CD4-positive, alpha-beta T cell treated with Interleukin-15 for 4 hours (primary cell): ENCODE measurements at places on chromosomes 1 and 21.

GRCh38 chr1:5640845-5641244 is 351.4 kb downstream of the NPHP4 start:
- no peak for DNase-seq

DNA sequence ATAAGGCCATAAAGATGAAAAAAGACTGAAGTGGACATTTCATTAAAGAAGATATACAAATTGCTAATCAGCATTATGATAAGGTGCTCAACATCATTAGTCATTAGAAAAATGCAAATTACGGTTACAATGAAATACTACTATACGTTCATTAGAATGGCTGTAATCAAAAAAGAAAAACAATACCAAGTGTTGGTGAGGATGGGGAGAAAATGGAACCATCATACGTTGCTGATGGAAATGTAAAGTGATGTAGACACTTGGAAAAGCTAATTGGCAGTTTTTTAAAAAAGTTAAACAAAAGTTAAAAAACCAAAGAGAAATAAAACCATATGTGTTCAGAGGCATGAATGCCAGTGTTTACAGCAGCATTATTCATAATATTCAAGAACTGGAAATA is 8.6 kb upstream of the SOD1 start:
- DNase-seq: no peak

DNA sequence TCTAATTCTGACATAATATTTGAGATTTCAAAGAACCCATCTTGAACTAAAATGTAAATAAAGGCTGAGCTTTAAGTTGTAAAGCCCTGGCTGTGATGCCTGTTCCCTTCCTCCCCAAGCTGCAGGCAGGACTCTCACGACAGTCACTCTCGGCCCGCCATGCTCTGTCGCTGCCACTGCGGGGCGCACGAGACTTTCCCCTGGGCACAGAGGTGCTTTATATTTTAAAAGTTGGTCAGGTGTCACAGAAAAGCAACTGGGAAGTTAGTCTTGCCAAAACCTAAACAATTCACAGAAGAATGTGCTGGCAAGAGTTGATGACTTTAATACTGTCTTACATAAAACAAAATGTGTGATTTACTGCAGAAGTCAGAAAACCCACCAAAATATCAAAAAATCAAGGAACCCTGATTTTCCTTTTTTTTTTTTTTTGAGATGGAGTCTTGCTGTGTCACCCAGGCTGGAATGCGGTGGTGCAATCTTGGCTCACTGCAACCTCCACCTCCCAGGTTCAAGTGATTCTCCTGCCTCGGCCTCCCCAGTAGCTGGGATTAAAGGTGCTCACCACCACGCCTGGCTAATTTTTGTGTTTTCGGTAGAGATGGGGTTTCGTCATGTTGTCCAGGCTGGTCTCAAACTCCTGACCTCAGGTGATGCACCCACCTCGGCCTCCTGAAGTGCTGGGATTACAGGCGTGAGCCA is 10.7 kb downstream of the LRRC47 start:
- no peak for DNase-seq

- no peak for DNase-seq
These were observed 378.7 kb downstream of the SEC16B start for GRCh38 chr1:177591155-177591554.

GRCh38 chr1:204341380-204341779 is 18.3 kb downstream of the PLEKHA6 start:
- no peak for DNase-seq

- no peak for DNase-seq
These were observed 80.3 kb upstream of the DPH5 start for GRCh38 chr1:101105877-101106276.

- no peak for DNase-seq
These were observed 43.3 kb downstream of the TP73 start for GRCh38 chr1:3695326-3696217.

DNA sequence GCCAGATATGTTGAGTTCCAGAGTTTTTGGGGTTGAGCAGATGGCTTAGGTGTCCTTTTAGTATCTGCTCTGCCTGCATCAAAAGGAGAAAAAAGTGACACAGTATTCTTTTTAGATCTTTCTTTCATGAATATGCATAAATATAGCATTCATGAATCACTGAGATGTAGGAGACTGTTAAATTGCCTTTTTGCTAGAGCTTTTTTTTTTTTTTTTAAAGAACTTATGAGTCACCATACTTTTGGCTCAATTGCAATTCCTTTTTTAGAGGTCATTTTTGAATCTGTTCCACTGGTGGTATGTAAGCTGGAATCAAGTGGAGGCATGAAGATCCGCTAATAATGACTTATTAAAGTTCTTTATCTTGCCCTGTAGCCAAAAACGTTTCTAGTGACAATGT is 480.9 kb upstream of the ZRANB2 start:
- DNase-seq: no peak

GRCh38 chr1:202144402-202145067 is at the start of gene ARL8A:
TSS of gene ARL8A (minus strand) at chr1:202144737. CDS start at chr1:202144572, 165 bp downstream.
- peak; percentile 58 for DNase-seq

DNA sequence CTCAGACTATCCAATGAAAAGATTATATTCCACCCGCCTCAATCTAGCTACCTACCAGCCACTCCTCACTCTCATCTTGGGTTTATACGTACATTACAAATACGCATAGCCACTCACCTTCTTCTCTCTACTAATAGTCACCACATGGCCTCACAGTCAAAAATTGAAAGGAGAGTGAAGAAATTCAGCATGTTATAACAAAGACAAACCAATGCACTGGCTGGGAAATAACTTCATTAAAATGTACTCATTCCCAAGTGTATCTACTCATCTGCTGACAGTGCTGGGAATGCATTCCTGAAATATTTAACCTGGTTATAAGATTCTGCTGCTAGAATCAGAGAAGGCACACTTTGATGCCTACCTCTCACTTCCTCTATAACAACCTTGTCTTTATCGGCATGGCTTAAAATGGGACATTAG is 6.5 kb downstream of the ZNF644 start:
- no peak for DNase-seq

DNA sequence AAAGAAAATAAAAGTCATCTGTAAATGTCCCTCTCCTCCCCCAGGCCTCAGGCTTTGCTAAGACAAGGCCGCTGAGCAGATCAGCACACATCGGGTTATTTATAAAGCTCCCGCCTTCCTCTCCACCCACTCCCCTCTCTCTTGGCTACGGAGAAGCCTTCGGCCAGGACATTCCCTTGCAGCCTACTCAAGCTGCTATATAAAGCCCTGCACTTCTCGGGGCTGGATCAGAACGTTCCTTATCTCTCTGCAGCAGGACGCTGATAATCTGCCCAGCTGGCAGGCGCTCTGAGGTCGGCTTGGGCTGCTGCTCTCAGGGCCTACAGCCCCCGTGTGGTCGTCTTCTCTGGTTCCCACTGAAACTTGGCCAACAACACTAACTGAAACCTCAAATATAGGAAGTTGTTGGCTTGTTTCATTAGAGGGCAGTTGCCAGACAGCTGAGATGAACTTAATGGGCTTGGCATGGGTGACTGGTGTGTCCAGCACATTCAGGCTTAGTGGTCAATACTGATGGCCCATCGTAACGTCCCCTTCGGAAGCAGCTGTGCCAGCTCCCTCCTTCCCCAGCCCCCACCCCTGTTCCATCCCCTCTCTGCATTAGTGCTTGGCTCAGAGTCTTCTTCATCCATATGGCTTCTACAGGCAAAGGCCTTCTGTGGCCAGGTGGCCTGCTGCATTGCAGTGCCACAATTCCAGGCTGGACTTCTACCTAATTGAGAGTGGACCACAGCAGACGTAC is 64.6 kb downstream of the IER5 start:
- no peak for DNase-seq

DNA sequence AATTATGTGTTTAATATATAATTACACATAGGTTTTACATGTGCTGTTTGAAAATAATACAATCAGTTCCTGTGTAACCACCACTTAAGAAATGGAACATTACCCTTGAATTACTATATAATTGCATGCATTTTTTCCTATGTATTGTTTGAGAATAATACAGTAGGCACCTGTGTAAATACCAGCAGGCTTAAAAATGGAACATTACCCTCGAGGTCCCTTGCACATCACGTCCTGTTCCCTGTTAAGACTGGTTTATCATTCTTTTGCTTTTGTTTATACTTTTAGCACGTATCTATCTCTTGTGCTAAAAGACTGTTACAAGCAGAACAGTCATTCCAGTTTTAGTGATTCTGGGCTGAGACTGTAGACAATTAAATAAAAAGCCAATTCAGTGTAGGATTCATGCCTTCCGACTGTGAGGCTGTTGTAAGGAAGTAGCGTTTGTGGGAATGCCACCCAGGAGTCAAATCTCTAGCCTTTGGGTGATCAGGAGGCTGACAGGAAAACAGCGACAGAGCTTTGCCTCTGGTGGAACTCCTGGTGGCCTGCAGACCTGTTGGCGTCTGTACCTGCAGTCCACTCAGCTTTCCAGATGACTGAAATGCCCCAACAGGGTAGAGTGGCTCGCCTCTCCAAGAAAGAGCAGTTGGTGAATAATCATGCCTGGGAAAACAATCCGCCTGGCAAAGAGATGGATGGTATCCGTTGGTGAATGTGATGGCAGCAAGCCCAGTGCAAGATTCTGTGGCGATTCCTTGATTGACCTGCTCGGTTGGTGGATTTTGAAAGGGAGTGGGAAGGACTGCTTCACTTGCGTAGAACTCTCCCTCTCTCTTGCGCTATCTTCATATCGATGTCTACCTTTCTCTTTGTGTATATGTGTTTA is 58.0 kb downstream of the DISC1 start:
- no peak for DNase-seq

DNA sequence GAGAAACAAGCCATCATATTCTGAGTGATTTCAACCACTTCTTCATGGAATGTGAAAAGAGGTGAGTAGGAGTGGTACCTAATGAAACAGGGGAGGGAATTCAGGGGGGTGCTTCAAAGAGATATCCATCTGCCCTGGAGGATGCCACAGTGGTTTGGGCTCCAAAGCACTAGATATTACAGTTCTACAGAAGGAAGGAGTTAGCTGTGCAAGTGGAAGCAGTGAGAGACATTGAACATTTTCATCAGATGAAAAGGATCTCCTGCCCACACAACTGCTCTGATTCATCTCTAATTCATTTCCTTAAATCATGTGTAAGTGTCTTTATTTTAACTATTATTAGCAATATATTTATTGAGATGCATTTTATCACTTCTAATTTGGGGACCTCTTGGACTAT is 2.8 kb upstream of the RGS5 start:
- no peak for DNase-seq

GRCh38 chr1:233485809-233486398 is 128.0 kb upstream of the KCNK1 start:
- DNase-seq: no peak

DNA sequence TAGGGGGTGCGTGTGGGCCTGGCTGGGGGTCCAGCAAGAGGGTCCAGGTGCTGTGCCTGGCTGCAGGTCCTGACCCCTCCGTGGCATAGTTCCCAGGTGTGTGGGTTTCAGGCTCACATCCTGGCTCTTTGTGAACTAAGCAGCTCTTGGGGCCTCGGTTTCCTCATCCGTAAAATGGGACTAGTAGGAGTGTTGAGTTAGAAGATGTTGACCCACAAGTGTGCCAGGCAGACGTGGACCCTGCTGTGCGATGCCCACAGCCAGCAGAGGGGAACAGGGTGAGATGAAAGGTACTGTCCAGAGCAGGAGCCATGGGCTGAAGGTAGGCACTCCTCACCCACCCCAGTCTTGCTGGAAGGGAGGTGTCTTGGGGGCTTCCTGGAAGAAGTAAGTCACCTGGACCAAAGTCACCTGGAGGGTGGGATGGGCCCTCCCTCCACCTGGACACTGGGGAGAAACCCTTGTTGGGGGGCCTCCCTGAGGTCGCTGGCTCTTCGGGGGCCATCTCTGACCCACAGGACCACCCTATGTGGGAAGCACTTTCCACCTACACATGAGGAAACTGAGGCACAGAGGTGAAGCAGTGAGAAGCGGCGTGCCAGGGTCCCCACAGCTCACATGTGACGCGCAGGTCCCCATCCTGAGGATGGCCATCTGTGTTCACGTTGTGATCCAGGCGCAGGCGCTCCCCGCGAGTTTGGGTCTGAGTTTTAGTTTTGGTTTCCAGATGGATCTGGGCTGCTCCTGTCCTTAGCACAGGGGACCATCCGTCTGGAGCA is 1.4 kb downstream of the ARHGEF16 start:
- DNase-seq: no peak

- no peak for DNase-seq
These were observed 5.7 kb downstream of the RSPO1 start for GRCh38 chr1:37629008-37629407.

DNA sequence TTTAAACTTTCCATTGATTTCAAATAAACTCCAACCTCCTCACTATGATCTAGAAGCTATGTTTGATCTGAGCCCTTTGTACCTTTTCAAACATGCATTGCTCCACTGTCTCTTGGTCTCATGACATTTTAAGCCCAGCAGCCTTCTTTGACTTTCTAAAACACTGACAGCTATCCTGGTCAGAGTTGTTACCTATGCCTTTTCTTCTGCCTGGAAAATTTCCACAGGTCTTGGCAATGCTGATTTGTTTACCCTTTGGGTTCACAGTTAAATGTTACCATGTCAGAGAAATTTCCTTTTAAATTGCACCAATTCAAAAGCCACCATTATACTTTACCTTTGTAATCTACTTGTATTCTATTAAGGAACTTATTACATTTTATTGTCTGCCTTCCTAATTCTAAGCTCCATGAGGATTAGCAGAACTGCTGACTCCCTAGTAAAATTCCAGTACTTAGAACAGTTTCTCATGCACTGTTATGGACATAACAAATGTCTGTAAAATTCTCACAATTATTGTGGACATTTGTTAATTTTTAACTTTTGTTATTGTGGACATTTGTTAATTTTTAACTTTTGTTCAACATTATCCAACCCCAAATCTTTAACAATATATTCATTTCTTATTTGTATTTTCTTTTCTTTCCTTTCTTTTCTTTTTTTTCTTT is 1064.4 kb downstream of the NCAM2 start:
- no peak for DNase-seq

DNA sequence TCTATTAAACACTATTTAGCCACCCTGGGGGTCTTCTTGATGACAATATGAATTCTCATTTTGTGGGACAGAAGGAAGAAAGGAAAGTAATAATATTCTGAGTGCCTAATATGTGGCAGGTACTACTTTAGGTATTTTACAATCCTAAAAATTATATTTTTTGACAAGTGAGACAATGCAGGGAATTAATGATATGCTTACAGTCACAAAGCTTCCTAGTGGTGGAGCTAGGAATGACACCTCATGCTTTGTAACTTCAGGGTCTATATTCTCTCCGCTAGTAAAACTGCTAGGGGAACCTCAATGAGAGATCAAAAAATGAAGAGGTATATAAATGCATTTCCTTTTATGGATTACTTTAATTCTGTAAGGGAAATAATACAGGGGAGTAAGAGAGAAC is 44.3 kb downstream of the TPR start:
- DNase-seq: no peak

- DNase-seq: peak; percentile 2
These were observed 64.3 kb upstream of the TRABD2B start for GRCh38 chr1:48061162-48062136.

DNA sequence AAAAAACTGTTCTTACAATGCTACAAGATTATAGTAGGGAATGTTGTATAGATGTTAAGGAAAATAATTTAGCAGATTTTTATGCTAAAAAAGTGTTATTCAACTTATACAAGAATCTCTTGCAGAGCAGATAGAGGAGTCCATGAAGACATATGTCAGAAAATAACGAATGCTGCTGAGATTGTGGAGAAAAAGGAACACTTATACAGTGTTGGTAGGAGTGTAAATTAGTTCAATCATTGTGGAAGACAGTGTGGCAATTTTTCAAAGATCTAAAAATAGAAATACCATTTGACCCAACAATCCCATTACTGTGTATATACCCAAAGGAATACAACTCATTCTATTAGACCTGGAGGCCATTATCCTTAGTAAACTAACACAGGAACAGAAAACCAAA is 286.2 kb upstream of the OLFM3 start:
- DNase-seq: no peak
